ENCODE measurements at places on chromosomes 4 and X. TPM values are rescaled to one million over a fixed set of nuclear protein-coding genes. Genes with fewer than 3 reads are reported as not detected.

DNA sequence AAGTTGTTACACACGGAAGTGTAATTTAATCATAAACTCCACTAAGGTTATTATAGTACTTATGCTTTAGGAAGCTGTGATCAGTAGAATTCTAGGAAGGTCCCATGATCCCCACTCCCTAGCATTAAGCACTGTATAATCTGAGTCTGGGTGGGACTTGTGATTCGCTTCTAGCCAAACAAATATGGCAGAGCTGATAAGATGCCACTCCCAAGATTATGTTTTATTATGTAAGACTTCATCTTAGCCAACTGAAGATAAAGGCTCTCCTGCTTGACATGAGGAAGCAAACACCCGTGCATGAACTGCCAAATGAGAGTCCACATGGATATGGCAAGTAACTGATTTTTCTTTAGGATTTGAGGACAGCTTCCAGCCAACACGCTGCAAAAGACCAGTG lies 186.4 kb upstream of the NDST3 start:
- H3K4me3 ChIP-seq, result no peak overlapping the region
- no peaks in the 10 kb centered on the region for H3K36me3 ChIP-seq
- H3K27ac ChIP-seq, result no peak overlapping the region
- H3K4me1 ChIP-seq, result no peaks in the 10 kb centered on the region
- no peaks in the 10 kb centered on the region for H3K27me3 ChIP-seq
- DNase-seq, result peak; percentile 36

GRCh38 chr4:148273501-148273986 lies 168.7 kb downstream of the NR3C2 start:
- peaks cover 3% of the 10 kb centered on the region for H3K4me1 ChIP-seq
- no peak overlapping the region for H3K27ac ChIP-seq
- no peaks in the 10 kb centered on the region for H3K36me3 ChIP-seq
- DNase-seq, result no peak
- H3K27me3 ChIP-seq, result no peaks in the 10 kb centered on the region

- no peaks in the 10 kb centered on the region for H3K36me3 ChIP-seq
- no peak for DNase-seq
- no peak overlapping the region for H3K4me3 ChIP-seq
- no peaks in the 10 kb centered on the region for H3K4me1 ChIP-seq
These were observed 53.9 kb upstream of the C4orf50 start for GRCh38 chr4:6071959-6072720.

DNA sequence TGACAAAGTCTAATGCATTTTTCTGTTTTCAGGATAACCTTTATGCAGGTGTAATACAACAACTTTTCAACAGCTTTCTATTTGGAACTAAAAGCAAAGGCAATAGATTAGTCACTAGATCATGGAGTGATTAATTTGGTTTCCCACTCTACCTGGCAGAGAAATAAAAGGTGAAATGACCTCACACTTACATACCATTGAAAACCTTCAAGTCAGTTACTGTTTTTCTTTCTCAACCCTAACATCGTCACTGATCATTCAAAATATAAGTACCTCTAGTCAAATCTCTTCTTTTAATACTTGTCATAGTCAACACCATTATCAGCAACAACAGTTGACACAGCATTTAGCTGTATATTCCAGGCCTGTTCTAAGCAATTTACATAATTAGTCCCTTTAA lies 85.1 kb upstream of the ZCCHC13 start:
- no peaks in the 10 kb centered on the region for H3K27me3 ChIP-seq
- H3K36me3 ChIP-seq, result no peaks in the 10 kb centered on the region
- no peak overlapping the region for H3K27ac ChIP-seq
- no peak for DNase-seq
- H3K4me3 ChIP-seq, result no peak overlapping the region

The HTR2C gene
- not detected for total RNA-seq

The CDS1 gene
- 44.2 TPM for total RNA-seq

The FGFR3 gene
- 32.3 TPM for total RNA-seq

Measured in colonic mucosa (tissue), 4 donors.